Pons (tissue), 1 donor: ENCODE measurements at places on chromosomes 11 and 22.

- DNase-seq = no peak
Measured at GRCh38 chr11:70716986-70717775, 318.9 kb downstream of the CTTN start.

GRCh38 chr11:28539239-28540030 lies 431.2 kb downstream of the METTL15 start:
- DNase-seq = no peak

DNA sequence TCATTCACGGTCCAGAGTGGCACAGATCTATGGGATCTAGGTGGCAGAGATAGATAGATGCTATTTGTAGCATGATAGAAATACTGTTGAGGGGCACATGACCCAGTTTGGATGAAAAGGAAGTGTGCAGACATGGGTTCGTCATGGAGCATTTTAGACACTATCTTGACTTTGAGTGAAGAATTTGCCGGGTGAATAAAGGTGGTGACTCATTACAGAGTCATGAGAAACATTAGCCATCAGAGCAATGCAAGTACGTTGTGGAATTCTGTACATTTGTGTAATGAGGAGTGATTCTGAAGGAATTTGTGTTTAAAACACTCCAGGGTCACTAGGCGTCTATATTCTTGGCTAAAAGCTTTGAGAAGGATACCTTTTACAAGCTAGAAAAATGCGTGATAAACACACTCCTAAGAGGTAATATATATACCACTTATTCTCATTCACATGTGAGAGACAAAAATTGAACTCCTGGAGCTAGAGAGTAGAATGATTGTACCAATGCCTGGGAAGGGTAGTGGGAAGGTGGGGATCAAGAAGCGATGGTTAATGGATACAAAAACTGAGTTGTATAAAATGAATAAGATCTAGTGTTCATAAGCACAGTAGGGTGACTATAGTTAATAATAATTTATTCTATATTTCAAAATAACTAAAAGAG lies 593.7 kb upstream of the LUZP2 start:
- DNase-seq = no peak

DNA sequence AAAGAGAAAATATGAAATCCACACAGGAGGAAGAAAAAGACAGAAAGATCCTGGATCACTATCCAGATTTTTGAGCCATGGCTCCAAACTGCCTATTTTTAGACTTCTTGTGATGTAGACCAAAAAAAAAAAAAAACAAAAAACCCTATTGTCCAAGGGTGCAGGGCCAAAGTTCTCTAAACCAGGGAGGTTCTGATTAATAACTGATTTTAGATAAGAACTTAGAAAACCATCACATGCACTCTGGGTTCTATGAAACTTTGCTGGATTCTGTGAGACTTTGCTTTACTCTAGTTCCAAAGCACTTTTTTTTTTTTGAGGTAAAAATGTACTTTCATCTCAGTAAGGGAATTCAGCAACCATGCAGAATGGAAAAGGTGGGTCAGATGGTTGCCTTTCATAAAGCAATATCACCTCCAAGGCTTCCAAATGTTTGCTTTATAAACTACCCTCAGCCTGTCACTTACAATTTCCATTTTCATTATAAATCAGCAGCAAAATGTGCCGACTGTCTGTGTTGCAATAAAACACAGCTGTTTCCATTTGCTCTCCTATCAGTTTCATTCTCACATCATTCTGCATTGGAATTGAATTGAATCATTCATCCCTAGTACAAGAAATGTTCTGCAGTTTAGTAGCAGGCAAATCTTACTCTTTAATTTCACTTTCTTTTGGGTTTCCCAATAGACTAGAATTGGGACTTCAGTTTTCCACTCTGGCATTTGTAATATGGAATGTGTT lies 1584.3 kb upstream of the RAG2 start:
- no peak for DNase-seq

GRCh38 chr11:123405123-123405592 lies 24.9 kb upstream of the GRAMD1B start:
- no peak for DNase-seq

DNA sequence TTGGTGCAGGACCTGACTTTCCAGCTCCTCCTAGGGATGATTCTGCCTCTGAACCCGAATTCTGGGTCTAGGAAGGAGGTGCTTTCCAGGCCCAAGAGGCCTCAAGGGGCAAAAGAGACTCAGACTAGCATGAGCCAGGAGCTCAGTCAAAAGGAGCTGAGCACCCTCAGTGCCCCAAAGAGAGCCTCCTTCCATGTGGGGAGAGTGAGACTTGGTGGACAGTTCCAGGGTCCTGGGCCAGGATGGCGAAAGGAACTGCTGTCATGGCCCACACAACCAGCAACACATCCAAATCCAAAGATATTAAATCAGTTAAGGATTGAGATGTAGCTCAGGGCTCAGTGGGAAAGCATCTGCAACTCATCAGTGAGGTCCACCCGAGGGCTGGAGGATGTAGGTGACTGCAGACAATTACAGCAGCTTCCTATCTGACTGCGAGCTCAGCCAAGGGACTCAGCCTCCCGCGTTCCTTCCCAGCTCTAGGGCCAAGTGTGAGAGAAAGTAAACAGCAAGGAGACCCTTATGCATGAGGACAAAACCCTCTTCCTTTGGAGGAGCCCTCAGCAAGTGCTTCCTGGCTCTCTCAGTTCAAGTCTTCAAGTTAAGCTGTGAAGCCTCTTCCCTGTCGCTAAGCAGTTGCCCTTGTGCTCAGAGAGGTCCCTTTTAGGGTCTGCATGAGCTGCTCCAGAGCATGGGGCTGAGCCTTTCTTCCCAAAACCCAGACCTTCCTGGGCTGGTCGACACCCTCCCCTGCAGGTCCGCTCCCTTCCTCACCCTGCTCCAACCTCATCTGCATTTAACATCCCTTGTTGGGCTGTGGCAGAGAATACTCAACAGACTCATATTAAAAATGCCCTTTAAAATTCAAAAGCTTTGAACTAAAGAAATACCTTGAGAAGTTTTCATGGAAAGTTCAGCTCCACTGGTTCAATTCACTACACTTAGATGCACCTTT lies 35.8 kb downstream of the C11orf58 start:
- DNase-seq = no peak

GRCh38 chr11:37409124-37409523 lies 811.1 kb upstream of the RAG2 start:
- DNase-seq = no peak

DNA sequence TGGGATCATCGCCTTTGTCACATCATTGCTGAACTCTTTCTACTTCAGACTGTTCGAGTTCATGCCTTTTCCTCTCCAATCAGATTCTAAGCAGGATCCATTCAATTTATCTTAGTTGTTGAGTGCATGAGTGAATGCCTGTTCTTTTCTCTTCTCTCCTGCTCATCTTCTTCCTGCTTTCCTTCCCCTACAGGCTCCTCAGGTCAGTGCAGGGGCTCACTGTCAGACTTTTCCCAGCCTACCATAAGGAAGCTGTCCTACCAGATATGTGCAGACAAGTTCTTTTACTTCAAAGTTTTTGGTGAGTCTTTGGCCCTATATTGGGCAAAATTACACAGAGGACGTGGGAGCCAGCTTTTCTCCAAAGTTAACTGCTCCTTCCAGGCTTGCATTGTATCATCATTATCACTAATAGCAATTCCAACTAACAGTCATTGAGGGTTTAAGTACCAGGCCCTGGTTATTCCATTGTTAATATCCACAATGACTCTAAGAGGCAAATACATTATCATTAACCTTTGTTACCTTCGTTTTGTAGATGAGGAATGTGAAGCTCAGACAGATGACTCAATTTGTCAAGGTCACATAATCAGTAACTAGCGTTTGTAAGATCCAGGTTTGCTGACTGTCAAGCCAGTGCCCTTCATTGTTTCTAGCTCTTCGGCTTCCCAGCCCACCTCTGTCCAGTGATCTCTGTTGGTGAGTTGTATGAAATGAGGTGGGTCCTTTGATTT lies 30.4 kb downstream of the OR6Q1 start:
- no peak for DNase-seq

DNA sequence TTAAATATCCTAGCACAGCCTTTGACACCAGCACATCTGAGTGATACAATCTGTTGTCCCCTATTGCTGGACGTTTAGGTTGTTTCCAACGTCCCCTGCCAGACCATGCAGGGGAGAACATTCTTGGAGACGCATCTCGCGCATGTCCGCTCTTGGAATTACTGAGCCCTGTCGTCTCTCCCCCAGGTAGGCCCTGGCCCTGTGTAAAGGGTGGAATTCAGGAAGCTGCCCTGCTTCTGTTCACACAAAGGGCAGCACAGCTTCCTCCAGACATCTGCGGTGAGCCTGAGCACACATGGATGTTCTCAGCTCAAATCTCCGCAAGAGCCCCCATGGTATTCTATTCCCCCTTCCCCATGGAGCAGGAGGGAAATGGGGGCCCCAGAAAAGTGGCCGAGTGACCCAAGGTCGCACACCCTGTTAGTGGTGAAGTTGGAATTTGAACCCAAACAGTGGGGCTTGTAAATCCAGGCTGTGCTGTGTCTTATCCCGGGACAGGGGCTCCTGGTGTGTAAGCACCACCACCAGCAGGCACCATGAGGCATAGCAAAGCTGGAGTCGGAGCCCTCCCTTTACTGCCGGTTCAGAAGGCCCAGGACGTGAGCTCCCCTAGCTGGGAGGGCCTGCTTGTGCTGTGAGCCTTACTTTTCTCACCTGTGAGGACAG lies 5.0 kb upstream of the FGF19 start:
- DNase-seq = no peak
